ENCODE measurements at places on chromosomes 11 and 22.

- no peak for DNase-seq
Measured at GRCh38 chr11:19283991-19284390, 43.2 kb upstream of the E2F8 start.

DNA sequence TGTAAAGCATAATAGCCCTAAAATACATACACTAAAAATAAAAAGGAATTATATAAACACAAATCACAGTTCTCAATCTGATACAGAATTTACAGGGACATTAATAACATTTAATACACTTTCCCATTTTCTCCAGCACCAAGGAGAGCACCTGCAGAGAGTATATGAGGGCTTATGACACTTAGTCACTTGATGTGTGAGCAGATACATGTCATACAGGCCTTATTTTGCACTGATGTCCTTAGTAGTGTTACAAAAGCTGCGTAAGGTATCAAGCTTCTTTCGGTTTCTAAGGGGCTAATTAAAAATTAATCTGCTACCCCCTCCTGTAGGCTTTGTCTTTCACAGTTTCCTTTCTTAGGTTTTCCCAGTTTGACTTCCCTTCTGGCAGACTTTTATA, 61.3 kb downstream of the TRIM44 start:
- DNase-seq = no peak

- DNase-seq = peak; percentile 94
Measured at GRCh38 chr11:65574109-65574810, 1.6 kb upstream of the EHBP1L1 start.

GRCh38 chr22:22375576-22376351, 131.2 kb downstream of the VPREB1 start:
- no peak for DNase-seq

- DNase-seq = no peak
Measured at GRCh38 chr11:35629511-35629910, 11.3 kb downstream of the FJX1 start.

DNA sequence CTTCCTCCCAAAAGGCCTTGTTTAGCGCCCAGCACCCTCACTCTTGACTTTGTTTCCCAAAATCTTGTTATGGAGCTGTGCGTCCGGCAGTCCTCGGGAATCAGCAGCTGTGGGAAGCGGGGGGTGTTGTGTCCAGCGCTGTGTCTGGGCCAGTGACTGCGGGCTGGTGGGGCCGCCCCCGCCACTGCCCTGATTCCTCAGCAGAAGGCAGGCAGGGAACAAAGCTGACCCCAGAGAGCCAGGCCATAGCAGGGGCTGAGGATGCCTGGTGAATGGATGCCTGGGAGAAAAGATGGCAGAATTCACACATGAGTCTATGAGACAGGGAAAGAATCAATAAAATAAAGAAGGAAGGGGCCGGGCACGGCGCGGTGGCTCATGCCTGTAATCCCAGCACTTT, 2.5 kb downstream of the APOBEC3C start:
- no peak for DNase-seq

DNA sequence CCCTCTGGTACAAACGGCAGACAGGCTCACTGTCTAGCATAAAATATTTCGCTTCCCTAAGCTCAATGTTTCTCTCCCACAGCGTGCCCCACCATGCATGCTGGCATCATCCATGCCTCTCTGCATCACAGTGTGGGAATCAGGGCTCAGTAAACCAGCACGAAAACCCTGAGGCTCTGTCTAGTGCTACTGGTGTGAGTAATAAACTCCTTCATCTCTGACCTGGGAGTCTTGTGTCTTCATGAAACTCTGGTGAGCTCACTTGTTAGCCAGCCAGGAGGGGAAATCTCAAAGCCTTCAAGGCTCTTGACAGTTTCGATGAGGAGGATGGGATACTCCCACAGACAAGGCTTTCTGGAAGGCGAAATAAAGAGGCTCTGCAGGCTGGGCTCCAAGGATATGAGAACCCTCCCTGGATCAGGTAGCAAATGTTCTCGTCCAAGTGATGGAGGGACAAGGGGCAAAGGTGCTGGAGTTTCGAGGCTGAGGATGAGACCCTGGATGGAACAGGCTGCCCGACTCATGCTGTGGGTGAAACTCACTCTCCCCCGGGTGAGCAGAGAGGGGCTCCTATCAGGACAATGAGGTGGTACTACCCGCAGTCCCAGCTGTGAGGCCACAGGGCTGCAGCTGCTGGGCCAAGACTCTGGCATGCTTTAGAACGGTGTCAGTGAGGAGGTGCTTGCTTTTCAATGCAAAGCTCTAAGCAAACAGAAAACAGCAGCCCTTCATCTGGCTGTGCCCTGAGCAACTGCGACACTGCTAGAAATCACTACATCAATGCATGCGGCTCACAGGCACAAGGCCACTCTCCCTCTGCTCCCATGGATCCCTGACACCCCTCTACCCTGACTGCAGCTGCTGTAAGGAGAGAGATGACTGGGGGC, 69.3 kb downstream of the SHANK2 start:
- no peak for DNase-seq

DNA sequence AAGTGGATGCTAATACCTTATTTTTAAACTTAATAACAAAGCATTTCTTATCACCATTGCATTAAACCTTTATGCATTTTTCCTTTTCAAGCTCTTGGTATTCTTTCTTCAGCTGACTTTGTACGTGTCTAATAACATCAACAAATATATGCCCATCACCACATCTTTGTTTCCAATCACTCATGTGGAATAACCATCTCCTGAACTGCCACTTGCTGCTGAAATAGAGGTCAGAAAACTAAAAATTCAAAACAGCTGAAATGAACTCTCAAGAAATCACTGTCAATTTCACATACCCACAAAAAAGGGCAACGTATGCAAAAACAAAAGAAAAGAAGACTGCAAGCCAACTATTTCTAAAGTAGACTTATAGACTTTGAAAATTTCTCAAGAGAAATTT, 7.4 kb downstream of the MSANTD4 start:
- no peak for DNase-seq

- DNase-seq = no peak
Measured at GRCh38 chr11:12692229-12693075, 18.2 kb downstream of the TEAD1 start.

DNA sequence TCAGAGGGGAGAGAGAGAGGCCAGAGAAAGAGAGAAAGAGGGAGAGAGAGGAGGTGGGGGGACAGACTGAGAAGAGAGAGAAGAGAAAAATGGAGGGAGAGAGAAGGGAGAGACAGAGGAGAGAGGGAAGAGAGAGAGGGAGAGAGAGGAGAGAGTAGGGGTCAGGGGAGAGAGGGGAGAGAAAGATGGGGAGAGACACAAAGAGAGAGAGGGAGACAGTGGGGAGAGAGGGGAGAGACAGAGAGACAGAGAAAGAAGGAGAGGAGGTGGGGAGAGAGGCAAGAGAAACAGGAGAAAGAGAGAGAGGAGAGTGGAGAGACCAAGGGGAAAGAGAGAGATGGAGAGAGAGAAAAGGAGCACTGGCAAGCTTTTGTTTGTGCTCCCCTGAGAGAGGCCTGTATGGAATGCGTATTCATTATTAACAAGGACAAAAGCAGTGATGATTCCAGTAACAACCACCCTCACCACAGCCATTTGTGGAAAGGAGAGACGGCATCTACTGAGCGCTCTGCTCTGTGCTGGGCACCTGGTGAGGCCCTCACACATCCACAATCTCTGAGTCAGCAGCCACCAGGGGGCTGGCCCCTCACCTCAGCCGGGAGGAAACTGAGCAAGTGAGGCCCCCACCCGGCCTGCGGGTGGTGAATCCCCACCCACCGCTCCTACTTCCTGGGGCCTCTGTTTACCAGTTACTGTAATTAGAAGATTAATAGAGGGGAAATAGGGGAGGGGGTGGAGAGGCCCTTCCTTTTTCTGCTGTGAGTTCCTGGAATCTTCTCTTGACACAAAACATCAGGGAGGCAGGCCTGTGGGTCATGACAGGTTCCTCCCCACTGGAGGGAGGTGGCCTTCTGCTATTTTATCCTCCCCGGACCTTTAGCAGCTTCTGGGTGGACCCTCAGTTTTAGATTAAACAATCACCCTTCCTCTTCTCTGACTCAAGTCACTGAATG, 14.6 kb upstream of the MIAT start:
- peak; percentile 91 for DNase-seq

DNA sequence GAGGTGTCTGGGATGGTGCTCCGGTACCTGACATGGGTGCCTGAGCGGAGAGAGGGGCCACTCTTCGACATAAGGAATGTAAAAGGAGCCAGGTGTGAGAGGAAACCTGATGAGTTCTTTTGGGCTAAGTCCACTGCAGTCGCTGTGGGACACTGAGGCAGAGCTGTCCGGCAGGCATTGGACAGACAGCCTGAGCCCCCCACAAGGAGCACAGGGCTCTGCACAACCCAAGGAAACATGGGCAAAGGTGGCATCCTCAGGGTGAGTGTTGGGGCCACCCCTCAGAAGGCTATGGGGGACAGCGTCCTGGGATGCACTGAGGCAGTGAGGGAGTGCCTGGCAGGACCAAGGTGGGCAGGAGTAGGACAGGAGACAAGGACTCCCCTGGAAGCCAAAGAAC, 57.7 kb upstream of the EMID1 start:
- DNase-seq = no peak

DNA sequence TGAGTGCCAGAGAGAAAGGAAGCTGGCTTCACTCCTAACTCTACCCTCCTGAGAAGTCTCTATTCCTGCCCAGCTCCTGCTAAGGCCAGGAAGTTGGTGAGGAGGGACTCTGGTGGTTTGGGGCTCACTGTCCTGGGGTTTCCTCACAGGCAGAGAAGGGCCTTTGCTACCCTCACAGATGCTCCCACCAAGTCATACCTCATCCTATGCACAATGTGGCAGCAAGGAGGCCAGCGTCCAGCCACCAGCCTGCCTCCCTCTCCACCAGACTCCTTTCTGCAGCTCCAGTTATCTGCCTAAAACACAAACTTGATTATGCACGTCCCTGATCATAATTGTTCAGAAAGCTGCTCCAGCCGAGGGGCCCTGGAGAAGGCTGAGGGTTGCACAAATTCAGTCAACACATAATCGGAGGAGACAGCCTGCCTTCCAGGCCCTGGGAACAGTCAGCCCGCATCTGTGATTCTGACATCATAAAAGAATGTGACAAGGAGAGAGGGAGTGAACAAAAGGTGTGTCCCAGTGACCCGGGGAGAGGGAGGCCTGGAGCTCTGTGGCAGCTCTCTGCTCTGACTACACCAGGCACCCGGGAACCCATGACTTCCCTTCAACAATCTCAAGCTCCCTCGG, 28.8 kb downstream of the DKK3 start:
- peak; percentile 42 for DNase-seq

DNA sequence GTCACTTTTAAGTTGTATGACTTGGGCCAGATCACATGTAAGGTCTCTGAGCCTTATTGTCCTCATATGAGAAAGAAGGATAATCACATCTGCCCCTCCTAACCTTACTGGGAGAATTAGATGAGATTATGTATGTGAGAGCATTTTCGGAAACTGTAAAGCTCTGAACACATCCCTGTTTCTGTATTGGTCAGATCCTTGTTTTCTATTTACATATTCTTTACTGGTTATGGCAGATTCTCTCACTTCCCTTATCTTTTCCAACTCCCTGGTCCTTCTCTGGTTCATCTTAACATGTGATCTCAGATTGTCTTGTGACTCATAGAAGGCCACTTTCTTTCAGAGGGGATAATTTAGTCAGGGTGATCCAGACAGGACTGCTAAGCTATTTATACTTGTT, 41.8 kb downstream of the CCDC81 start:
- no peak for DNase-seq

DNA sequence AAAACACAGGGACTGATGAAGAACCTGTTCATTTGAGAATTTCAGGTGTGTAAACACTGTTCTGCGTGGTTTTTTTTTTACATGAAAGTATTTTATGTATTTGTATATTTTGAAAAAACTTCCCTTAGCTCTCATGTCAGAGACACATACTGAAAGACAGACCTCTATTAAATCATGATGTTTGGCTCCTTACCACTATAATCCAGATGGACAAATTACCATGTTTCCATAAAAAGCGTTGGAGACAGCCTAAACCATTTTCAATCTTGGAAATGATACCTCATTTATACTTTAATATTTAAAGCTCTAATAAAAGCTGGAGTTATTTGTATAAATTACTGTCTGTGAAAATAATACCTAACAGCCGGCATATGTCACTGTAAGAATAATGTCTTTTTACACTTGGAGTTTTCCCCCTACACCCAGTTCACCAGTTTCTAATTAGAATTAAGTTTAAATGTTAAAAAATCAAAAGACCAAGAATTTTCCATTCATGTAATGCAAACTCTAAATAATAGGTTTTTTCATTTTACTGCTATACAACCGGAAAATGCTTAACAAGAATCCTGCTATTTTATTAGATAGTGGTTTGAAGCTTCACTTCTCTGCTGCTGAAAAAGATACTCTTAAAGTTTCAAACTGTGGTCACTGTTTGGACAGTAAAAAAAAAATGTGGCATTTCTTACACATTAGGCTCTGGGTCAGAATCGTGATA, 30.8 kb downstream of the APLP2 start:
- DNase-seq = no peak

- DNase-seq = no peak
Measured at GRCh38 chr11:17459236-17459896, 17.3 kb downstream of the ABCC8 start.

- DNase-seq = peak; percentile 79
Measured at GRCh38 chr22:23182309-23183060, 2.2 kb downstream of the BCR start.

- DNase-seq = no peak
Measured at GRCh38 chr11:19603771-19604170, 108.9 kb upstream of the NAV2 start.

DNA sequence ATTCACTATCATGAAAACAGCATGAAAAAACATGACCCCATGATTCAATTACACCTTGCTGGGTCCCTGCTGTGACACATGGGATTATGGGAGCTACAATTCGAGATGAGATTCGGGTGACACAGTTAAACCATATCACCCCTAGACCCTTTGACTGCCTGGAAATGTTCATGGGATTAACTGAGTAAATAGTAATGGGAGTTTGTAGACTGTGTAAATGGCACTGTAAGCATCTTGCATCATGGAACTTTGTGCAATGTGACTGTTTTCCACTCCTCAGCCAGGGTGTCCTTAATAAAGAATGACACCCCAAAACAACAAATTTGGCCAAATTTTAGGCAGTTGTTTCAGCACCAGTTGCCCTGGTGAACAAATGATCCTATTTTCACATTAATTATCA, 7.9 kb upstream of the SLC22A25 start:
- DNase-seq = no peak

DNA sequence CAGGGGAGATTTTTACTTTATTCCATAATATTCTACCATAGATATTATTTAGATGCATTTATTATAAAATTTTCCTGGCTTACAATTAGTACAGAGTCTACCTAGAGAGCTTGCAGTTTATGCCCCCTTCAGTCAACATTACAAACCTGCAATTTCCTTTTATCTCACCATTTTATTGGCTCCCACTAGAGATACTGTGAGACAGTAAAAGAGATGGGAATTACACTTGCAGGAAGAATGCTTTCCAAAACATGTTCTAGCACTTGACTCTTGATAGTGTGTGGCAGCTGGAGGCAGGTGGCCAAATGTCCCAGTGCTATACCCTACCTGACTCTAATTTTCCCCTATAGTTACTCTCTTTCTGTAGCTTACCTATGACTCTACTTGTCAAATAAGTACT, 863.2 kb downstream of the DLG2 start:
- DNase-seq = no peak

- DNase-seq = no peak
Measured at GRCh38 chr22:44214764-44215163, 34.0 kb downstream of the PARVG start.

GRCh38 chr11:110289472-110289871, 6.9 kb downstream of the RDX start:
- DNase-seq = no peak

Data from activated CD8-positive, alpha-beta memory T cell treated with anti-CD3 and anti-CD28 coated beads for 24 hours (primary cell).